ENCODE measurements at places on chromosomes 4 and X.

DNA sequence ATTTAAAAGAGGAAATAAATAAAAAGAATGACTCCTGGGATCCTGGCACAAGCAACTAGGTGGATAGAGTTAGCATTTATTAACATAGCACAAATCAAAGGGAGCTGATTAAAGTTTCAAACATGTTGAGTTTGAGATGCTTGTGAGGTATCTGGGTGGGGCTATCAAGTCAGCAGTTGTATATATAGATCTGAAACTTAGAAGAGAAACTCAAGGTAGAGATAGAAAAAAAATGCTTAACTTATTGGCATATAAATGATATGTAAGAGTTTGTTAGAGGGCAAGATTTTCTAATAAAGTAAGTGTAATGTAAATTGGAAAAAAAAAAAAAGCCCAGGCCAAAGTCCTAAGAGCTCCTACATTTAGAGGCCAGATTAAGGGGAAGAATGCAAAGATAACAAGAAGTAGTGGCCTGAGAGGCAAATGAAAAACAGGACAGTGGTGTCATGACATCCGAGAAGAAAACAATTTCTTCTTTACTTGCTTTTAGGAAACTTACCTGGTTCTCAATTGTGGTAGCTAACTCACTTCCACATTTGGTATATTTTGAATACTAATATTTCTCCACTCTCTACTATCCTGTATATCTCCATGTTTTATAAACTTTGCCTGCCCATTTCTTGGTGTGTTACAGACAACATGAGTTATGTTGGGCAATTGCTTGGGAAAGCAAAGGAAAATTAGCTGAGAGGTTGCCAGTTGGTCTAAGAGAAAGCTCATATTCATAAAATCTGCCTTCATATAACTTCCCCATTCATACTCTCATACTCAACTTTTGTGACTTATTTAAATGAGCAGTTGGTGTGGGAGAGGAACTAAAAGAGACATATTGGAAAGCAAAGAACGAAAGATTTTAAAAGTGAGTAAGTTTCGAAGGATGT, 169.2 kb downstream of the PARM1 start:
- DNase-seq: no peak

GRCh38 chrX:154059729-154060245, 37.7 kb downstream of the MECP2 start:
- DNase-seq: no peak

DNA sequence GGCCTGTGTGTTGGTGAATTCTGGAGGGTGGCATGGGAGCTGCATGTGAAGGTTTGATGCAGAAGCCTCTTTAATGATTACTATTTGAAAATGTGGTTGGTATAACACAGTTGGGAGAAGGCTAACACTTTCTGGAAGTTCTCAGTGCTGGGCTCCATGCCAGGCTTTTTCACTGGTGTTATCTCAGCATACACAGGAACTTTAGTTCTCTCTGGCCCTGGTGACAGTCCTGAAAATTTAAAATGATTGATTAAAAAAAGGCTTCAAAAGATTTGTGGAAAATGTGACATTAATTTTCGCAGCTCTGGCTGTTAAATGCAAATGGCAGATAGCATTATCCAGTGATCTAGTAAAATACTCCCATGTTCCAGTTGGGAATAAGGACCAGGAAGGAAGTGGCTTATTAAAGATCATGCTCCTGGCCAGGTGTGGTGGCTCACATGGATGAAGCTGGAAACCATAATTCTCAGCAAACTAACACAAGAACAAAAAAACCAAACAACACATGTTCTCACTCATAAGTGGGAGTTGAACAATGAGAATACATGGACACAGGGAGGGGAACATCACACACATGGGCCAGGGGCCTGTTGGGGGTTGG, 36.6 kb downstream of the DIPK2B start:
- no peak for DNase-seq

DNA sequence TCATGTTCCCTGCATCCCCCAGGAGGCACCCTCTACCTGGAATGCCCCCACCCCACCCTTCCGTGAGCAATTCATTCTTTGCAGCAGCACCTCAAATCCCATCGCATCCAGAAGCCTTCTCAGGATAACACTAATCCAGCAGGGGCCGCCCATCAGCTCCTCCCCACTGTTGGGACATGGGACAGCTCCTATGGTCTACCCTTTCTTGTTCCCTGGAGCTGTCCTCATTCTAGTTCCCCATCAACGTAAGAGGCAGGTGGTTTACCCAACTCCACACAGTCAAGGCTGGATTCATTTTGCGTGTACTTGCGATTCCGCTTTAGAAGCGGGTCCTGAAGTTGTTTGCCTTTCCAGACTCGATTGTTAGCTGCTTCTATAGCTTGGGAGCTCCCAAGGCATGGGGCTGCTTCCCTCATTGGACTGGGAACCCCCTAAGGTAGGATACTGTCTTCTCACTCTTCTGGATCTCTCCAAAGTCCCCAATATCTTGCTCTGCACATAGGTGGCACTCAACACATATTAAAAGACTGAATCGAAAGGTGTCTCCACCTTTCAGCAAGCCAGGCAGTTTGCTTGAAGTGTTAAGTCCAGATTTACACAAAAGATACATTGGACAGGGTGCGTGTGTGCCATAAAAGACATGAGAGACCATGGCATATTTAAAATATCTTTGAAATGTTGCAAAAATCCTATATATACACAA, 942 bp upstream of the APLN start:
- DNase-seq: no peak

DNA sequence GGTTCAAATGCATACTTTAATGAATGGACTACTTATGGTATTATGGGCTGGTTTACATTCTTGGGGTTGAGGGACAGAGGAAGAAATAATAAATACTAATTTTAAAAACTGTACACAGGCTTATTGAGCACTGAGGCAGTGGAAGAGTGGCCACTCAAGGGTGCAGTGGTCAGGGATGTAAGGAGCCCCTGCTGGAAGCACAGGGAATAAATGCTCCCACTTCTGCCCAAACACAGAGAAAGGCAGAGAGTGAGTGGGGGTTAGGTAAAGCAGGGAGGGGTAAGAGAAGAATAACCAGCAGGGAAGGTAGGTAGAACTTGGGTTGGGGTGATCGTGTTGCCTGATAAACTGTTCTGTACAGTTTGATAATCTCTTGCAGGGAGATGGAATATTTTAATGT, 60.0 kb downstream of the GAB1 start:
- no peak for DNase-seq

- no peak for DNase-seq
Measured at GRCh38 chrX:33726281-33727160, 405.6 kb downstream of the FAM47A start.

DNA sequence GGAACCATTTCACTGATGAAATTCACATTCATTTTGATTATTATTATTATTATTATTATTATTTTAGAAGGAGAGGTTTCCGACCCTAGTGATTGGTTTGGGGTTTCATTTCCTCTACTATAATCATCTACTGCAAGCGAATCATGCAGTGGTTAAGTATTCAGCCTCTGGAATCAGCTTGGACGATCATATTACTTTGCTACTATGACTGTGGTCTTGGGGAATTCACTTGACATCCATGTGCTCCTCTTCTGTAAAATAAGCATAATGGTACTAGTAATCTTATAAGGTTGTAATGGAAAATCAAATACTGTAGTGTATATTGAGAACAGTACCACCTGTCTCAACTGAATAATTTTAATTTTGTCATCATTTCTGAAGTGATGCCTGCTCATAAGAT, 132.1 kb upstream of the SLC4A4 start:
- no peak for DNase-seq

DNA sequence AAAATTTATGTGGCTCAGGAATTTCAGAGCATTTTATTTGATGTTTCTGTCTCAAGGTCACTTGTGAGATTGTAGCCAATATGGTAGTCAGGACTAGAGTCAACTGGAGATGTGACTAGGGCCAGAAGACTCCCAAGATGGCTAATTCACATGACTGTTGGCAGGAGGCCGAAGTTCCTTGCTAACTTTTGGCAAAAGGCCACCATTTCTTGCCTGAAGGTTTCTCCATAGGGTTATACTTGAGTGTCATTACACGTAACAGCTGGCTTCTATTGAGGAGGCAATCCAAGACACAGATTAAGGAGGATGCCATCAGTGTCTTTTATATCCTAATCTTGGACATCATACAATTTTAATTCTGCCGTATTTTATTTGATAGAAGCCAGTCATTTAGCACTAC, 162.3 kb upstream of the MAOA start:
- DNase-seq: no peak

- DNase-seq: no peak
Measured at GRCh38 chr4:126470862-126471261, 1156.1 kb downstream of the FAT4 start.
